Upper lobe of left lung (tissue), 6 donors: ENCODE measurements at places on chromosomes 12 and 14. TPM values are rescaled to one million over a fixed set of nuclear protein-coding genes. Genes with fewer than 3 reads are reported as not detected.

DNA sequence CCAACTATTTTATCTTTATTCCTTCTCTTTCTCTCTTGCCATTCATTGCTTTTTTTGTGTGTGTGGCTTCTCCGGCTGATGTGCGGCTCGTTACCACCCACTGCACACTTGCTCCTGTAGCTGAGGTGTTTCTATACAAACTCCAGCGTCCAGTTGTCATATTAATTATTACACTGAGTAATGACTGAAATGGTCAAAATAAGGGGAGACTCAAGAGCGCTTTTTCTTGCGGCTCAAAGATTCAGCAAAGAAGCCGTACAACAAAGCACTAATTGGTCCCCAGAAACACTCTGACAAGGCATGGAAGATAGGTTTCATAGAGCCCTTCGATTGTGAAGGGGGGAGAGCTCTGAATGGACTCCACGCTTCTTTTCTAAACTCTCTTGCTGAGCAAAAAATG, 5.6 kb upstream of the ASCL1 start:
- DNase-seq = no peak

DNA sequence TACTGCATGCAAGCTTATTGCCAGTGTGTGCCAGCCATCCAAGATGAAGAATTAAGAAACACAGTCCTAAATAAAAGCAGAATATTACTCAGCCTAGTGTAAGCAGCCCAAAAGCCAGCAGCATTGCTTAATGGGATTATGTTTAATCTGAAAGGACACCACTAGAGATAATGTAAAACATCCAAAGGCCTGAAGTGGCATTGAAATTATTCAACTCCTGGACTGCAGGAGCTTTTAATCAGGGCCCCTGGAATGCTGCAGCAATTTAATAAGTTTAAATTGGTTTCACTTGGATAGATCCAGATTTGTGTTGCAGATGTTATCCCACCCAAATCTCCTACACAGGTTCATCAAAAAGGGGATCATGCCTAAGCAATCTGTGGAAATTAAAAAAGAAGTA, 193.0 kb downstream of the C12orf50 start:
- no peak for DNase-seq

GRCh38 chr14:106666341-106666740, 1140.0 kb downstream of the TMEM121 start:
- DNase-seq = no peak

DNA sequence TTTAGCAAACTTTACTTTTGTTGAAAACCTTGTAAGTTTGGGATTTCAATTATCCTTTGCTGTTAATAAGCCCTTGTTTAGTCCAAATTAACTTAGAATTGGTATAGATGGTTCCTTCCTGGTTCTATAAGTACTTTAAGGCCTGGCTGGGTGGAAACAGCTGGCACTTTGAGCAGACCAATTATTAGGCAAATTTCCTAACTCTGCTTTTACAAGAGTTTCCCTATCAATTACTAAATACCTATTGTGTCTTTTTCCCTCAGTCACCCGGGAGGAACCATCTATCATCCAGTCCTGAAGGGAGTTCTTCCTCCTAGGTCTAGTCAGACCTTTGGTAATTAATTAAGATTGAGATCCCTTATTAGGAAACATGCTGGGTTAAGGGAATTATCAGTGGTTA, 138.0 kb downstream of the SLC38A6 start:
- no peak for DNase-seq

GRCh38 chr14:66652525-66653106, 144.7 kb downstream of the GPHN start:
- DNase-seq = no peak

DNA sequence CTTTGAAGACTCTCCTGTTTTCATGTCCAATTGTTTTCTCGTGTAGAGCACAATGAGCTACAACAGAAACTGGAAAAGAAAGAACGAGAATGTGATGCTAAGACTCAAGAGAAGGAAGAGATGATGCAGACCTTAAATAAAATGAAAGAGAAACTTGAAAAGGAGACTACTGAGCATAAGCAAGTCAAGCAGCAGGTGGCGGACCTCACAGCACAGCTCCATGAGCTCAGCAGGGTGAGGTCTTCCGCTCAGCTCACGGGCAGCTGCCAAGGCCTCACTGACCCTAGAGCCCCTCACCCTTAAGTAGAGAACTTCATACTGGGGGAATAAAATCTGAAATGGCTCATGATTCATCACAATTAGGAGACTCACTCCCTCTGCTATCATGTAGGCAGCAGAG, 134.7 kb downstream of the GPR135 start:
- DNase-seq = no peak

GRCh38 chr14:24607635-24608514, 1.6 kb downstream of the GZMH start:
- DNase-seq = no peak

DNA sequence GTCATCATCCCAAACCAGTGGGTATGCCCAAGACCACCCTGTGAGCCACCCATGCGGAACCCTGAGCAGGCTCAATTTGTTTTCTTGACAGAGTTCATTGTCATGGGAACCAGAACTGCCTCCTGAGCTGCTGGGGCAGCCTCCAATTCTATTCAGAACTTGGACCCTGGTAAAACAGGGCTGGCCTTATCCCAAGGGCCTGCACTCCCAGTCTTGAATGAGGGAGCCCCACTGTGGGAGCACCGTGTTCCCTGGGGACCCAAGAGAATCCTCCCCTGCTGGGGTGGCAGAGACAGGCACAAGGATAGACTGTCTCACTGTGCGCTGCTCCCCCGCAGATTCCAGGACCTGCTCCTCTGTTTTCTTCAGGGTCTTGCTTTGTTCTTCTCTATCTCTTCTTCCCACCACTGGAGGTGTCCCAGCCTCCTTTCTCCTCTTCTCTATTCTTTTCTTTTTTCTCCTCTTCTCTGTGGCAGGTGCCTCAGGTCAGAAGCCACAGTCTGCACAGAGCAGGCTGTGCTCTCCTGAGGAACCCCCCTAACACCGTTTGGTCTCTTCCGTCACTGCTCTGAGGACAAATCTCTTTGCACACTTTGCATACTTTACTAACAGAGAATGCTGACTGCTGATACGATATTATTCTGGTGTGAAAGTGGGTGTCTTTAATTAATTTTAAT, 31.2 kb upstream of the CHPT1 start:
- DNase-seq = no peak

DNA sequence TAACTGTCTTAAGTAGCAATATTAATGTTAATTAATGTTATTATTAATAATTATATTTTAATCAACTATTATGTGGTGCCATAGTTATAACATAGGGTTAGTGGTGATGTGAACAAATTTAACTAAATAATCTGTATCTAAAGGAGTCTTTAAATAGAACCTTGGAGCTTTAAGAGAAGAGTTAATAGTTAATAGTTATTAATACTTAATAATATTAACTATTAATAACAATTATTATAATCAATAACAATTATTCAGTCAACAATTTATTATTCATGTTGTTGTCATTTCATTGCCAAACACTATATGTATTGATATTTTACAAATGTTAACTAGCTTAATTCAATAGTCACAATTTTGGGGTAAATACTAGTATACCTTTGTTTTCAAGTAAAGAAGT, 58.2 kb downstream of the SLC16A7 start:
- DNase-seq = no peak

GRCh38 chr14:68157971-68158371, 338.4 kb downstream of the RAD51B start:
- no peak for DNase-seq

DNA sequence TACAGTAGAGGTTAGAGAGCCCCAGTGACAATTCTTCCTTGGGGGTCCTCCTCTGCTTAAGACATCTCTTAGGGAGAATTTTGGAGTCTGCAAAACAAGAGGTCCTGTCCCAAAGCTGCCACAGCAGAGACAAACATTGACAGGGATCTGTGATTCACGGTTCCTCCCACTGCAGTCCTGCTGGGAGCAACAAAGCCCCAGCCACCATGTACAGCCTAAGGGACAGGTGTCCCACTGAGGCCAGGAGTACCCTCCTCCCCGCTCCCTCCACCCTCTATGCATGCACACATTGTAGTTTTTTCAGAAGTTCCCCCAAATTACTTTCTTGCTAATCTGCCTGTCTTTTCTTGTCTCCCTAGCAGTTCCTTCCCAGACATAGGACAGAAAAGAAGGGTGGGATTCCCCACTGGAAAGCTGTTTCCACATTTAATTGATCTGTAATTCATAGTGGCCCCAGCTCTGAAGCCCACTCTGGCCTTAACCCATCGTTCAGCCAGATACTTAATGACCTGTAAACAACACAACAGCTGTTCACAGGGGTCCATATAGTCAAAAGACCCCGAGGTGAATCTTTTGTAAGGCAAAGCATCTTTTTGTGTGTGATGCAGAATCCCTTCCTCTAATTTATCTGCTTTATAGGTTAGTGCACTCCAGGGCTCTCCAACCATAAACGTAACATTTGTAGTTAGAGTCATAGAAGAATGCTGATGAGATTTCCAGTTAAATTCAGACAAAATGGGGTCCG, 13.9 kb upstream of the PRICKLE1 start:
- DNase-seq = no peak

GRCh38 chr12:51217133-51217967, 512 bp downstream of the POU6F1 start:
- DNase-seq = peak; percentile 77

DNA sequence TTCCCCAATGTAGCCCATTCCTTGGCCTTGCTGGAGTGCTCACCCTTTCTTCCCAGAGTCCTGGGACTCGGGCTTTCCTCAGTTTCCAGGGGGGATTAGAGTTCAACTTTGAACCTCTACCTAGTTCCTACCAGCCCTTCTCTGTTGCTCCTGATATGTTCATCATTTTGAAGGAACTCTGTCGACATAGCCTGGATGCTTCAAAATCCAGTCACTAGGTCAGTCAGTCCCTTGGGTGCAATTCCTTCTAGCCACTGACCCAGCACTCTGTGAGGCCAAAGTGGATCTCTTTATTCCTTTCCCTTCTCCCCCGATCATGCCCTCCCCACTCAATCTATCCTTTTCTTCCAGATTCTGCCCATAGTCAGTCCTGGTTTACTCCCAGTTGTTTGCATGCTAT, 72.3 kb upstream of the TMCC3 start:
- no peak for DNase-seq

GRCh38 chr12:90938451-90938850, 16.5 kb downstream of the CCER1 start:
- DNase-seq = no peak

GRCh38 chr12:14773685-14774073, 29.6 kb downstream of the WBP11 start:
- peak; percentile 44 for DNase-seq

DNA sequence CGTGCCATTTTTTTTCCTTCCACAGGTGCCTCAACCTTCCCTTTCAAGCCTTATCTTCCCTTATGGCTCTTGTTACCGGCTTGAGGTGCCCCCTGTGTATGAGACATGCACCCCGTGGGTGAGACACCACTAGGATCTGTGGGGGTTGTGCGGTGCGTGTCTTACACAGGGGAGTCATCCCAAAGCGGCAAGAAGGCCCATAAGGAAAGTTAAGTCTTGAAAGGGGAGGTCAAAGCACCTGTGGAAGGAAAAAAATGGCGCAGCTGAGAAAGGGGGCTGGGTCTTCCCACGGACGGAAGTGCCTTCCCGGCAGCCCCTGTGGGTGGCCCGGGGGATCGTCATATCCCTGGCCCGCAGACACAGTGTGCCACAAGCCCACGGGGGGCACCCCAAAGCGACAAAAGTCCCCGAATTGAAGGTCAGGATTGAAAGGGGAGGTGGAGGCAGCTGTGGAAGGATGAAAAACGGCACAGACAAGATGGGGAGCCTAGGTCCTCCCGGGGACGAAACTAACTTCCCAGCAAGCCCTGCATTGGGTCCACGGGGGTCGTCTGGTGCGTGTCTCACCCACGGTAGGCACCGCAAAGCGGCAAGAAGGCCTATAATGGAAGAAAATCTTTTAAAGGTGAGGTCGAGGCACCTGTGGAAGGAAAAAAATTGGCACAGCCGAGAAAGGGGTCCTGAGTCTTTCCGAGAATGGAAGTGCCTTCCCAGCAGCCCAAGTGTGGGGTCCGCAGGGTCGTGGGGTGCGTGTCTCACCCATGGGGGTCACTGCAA, 273.3 kb downstream of the ALG10 start:
- DNase-seq = no peak

- DNase-seq = no peak
Measured at GRCh38 chr14:58864751-58865513, 227.2 kb downstream of the DACT1 start.

DNA sequence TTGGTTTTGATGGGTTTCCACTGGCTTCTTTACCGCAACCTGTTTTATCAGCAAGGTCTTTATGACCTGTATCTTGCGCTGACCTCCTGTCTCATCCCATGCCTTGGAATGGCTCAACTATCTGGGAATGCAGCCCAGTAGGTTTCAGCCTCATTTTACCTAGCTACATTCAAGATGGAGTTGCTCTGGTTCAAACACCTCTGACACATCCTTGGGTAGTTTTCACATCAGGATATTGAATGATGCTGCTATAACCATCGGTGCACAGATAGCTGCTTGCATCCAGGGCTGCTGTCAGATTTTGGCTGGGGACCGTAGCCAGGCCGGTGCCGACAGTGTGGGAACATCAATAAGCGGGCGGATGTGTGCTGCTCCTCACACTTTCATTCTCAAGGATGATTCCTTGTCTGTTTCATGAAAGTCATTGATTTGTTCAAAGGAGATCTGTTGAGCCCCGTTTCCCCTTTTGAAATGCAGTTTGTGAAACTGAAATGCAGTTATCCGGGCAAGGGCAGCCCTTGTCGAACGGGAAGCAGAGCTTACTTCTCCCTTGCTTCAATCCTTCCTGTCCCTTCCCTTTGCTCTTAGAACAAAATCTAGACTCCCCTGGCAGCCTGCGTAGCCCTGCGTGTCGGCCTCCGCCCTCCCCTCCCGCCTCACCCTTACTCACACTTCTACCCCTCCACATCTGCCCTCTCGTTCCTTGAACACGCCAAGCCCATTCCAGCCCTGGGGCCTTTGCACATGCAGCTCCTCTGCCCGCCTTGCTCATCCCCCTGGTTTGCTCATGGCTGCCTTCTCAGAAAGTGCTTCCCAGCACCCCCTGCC, 49.2 kb upstream of the NCOR2 start:
- DNase-seq = no peak

DNA sequence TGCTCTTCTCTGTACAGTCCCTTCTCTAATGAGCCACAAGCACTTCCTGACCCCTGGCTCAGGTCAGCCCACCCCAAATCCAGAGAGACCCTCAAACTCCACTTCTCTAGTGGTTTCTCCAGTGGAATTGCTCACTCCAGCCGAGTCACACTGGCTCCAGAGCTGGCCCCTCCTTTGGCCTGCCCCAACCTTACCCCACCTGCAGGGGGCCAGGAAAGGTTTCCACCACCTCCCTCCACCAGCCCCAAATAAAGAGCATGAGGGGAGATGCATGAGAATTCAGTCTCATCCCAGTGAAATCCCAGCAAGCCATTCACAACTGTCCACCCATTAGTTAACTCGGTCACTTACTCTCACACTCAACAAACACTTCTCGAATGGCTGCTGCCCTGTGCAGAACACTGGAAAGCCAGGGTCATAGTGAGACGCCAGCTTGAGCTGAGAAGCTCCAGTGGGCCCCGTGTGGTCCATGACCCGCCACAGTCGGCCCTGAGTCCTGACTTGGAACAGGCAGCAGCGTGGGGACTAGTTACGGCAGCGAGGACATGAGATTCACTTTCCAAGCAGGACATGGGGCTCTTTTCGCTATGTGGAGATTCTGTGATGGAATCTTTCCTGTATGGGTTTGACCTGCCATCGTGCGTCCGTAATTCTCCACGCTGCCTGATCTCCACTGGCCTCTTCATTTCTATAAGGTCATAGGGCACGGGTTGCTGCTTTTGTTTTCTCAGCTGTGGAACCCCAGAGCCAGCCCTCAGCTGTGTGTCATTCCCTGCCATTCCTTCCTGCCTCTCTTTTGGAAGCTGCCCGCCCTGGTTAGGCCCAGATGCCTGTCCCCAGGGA, 44.2 kb downstream of the SLC6A12 start:
- no peak for DNase-seq

The AICDA gene
- 0.74 TPM for total RNA-seq

The DEPDC4 gene
- total RNA-seq = not detected

The MYF6 gene
- not detected for total RNA-seq

The TAC3 gene
- total RNA-seq = not detected

The ENDOU gene
- 0.44 TPM for total RNA-seq

The TBX3 gene
- 48.8 TPM for total RNA-seq
